ENCODE measurements at places on chromosomes 2 and 18.

DNA sequence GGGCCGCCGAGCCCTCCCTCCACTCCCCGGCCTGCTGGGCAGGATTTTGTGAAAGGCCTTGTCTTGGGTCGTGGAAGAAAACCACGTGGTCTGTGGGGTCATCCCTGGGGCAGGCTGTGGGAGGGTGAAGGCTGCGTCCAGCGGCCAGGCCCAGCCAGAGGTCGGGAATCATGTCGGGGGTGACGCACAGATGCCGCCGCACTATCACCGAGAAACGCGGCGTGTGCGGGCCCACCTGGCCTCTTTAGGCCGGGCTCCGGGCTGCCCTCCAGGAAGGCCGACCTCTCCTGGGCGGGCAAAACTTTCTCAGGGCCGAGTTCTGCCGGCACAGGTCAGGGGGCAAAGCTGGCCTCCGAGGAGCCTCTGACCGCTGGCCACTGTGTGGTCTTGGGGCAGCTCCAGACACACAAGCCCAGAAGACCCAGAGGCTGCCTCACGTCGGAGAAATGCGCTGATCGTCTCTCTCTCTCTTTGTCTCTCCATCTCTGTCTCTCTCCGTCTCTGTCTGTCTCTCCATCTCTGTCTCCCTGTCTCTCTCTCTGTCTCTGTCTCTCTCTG, 28.4 kb downstream of the NFATC1 start:
- no peak for DNase-seq

DNA sequence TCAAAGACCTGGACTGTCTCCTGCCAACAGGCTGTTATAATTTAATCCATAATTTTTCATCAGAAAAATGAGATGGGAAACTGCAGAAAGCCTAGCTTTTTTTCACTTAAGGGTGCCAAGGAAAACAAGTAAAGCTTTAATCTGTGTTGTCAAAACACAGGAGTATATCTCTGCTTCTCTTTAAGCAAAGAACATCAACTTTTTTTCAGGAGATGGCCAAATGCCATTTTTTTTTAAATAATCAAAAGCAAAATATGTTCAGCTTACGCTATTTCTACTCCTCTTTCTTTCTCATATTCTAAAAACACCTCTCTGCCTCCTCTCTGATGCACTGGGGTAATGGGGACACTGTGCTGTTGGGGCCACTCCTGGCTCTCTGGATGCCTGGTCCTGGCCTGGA, 73.1 kb upstream of the NXPH2 start:
- DNase-seq: no peak

GRCh38 chr18:37282386-37283037, 283.1 kb downstream of the CELF4 start:
- no peak for DNase-seq

GRCh38 chr2:211835695-211836094, 702.9 kb downstream of the ERBB4 start:
- no peak for DNase-seq

DNA sequence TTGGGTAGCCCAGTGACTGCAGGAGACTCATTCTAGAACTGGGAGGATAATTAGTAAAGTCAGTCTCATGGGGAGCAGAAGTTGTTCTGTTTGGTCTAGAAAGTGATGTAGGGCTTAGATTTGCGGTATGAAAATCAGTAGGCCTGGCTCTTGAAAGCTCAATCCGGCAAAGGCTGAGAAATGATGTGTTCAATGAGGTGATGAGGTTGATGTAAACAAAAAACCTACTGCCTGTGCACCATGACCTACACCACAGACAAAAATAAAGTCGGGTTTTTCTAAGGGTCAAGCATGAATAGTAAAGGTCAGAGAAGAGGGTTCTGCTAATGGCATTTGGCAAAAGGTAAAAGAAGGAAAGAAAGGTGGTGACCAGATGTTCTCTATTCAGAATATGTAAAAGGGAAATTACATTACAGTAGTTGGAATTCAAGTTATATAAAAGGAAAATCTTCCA, 80.8 kb upstream of the COL5A2 start:
- peak; percentile 10 for DNase-seq
